Gastrocnemius medialis (tissue), 4 donors: ENCODE measurements at places on chromosomes 2 and 18. TPM values are rescaled to one million over a fixed set of nuclear protein-coding genes. Genes with fewer than 3 reads are reported as not detected.

DNA sequence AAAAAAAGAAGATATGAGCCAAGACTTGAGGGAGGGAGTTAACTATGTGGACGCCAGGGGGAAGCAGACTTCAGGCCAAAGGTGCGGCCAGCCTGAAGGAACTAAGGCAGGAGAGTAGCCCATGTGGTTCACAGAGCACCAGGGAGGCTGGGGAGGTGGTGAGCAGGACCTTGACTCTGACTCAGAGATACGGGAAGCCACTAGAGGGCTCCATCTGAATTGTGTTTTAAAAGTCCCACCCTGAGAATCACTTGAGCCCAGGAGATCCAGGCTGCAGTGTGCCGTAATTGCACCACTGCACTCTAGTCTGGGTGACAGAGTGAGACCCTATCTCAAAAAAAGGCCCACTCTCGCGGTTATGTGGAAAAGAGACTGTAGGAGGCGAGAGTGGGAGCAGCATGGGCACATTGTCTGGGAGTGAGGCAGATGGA, 12.3 kb downstream of the CEP192 start:
- DNase-seq, result no peak

DNA sequence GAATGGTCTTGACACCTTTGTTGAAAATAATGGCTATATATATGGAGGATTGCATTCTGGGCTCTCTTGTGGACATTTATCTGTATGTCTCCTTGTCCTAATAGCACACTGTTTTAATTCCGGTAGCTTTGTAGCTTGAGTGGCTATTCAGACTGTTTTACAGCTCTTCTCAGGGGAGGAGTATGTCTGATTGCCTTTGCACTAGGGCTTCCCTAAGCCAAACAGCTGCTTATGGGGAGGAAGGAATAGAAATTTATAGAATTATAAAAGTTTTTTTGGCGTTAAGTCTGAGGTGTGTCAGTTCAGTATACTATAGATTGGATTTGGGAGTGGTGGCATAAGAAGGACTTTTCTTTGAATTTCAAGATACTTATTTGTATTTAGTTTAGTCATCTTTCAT, 12.6 kb downstream of the SEH1L start:
- DNase-seq, result no peak

- no peak for DNase-seq
Observed at GRCh38 chr2:212028798-212029394, 509.7 kb downstream of the ERBB4 start.

GRCh38 chr2:36287363-36288275, 68.0 kb upstream of the CRIM1 start:
- DNase-seq, result no peak

GRCh38 chr18:35861367-35862118, 110.9 kb upstream of the RMP24 start:
- DNase-seq, result no peak

DNA sequence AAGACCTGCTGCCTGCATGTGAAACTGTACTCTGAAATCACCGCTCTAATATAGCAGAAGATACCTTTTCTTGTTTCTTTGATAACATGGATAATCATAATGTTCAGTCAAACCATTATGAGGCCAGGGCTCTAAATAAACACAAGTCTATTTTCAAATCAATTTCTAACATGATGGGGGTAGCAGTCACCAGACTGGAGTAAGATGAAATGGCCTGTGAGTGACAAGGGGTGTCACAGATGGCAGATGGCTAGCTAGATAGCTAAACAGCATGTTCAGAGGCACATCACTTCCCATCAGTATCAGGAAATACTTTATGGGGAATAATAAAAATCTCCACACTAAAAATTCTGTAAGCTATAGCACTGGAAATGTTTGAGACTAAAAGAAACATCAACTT, 14.0 kb downstream of the MBD2 start:
- DNase-seq, result no peak

DNA sequence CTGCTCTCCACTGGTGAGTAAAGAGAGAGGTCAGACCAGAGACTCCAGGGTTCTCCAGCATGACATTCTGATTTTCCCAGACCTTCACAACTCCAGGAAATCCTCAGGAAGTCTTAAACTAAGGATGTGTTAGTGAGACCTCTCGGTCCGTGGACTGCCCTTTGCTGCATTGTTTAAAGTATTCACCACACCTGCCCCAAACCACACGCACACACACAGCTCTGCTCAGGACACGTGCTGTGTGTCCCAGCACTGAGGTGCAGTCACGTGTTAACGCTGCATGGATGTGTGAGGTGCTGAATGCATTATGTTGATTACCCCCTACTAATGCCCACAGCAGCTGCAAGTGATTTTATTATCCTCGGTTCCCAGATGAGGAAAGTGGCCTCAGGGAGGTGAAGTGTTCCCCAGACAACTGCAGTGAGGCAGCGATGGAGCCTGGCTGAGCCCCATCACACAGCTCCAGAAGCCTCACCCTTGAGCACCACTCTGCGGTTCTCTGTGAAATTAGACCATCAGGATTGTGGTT, 68.4 kb downstream of the TRAPPC12 start:
- no peak for DNase-seq

- no peak for DNase-seq
Observed at GRCh38 chr2:136179602-136179975, 61.6 kb upstream of the CXCR4 start.

- DNase-seq, result no peak
Observed at GRCh38 chr2:68292108-68292710, 27.5 kb downstream of the CNRIP1 start.

The LAMA3 gene
- 5.3 TPM for total RNA-seq

The EIF5B gene
- total RNA-seq, result 38.3 TPM

The MIB1 gene
- 21.3 TPM for total RNA-seq

The CKAP2L gene
- 0.16 TPM for total RNA-seq
